ENCODE measurements at places on chromosomes 4 and X.

- no peak for DNase-seq
Measured at GRCh38 chrX:8987672-8988250, 46.2 kb downstream of the FAM9B start.

DNA sequence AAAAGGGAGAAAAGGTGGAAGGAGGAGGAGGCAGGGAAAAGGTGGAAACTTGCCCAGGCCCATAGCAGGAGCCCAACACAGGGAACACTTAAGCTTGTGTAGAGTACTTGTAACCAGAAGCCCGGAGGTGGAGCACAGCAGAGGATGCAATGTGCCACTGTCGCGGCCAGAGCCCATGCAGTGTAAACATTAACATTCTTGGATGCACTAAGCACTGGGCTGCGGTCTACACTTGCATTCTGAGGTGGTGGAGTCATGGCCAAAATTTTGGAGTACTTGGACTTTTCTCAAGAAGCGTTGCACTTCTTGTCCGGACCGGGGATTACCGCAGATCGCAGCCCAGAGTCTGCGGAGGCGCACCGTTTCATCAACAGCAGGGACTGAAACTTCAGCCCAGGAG lies 4.5 kb upstream of the RHOXF1 start:
- DNase-seq = no peak

DNA sequence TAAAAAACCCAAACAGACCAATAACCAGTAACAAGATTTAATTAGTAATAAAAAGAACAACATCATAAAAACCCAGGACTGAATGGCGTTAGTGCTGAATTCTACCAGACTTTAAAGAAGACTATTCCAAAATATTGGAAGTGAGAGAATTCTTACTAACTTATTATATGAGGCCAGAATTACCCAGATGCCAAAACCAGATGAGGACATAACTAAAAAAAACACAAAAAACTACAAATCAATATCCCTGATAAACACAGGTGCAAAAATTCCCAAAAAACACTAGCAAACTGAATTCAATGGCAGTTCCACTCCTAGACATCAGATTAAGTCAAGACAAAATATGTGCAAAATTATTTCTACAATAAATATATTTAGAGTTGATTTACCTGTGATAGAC lies 400.1 kb upstream of the PABPC4L start:
- no peak for DNase-seq

DNA sequence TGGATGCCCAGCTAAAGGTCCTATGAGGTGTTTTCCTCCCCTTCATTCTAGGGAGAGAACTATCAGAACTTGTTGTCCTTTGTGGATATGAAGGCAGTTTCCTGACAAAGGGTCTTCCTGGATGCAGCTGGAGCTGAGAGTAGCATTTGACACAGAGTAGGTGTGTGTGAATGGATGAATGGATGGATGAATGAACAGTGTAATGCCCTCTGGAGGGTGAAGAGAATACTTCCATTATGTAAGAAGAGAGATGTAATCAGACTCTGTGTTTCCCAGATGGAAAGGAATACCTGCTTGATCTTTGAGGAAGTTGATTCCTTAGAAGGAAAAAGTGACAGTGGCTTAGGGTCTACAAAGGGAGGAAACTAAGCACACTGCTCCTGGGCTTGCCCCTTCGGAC lies 55.4 kb upstream of the AADAT start:
- no peak for DNase-seq

DNA sequence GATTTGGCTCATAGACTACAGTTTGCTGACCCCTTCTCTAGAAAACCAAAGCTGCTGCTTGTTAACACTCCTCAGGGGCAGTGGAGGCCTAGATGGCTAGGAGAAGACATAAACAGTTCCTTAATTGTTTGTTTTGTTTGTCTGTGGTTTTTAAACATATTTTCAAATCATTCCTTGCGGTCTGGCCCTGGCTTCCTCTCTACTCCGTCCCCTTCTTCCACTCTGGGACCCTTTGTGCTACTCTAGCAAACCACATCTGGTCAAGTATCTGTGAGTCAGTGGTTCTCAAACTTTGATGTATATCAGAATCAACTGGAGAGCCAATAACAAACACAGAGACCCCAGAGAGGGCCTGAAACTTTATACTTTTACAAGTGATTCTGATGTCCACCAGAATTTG lies 36.1 kb downstream of the FRMPD4 start:
- no peak for DNase-seq

DNA sequence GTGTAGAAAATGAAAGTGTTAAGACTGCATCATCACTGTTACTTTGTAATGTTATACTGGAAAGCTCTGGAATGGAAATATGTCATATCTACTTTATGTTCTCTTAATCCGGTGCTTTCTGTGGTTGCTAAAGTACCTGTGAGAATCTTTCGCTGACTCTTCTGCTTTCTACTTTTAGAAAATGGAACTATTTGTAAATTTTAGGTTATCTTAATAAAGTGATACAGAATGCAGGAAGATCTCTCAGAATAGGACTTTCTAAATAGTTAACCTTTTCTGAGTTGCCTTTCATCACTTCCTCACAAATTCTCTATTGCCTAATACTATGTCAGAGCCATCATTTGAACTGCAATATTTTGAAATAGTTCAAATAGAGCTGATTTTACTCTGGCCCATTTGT lies 69.3 kb downstream of the BMP2K start:
- no peak for DNase-seq

DNA sequence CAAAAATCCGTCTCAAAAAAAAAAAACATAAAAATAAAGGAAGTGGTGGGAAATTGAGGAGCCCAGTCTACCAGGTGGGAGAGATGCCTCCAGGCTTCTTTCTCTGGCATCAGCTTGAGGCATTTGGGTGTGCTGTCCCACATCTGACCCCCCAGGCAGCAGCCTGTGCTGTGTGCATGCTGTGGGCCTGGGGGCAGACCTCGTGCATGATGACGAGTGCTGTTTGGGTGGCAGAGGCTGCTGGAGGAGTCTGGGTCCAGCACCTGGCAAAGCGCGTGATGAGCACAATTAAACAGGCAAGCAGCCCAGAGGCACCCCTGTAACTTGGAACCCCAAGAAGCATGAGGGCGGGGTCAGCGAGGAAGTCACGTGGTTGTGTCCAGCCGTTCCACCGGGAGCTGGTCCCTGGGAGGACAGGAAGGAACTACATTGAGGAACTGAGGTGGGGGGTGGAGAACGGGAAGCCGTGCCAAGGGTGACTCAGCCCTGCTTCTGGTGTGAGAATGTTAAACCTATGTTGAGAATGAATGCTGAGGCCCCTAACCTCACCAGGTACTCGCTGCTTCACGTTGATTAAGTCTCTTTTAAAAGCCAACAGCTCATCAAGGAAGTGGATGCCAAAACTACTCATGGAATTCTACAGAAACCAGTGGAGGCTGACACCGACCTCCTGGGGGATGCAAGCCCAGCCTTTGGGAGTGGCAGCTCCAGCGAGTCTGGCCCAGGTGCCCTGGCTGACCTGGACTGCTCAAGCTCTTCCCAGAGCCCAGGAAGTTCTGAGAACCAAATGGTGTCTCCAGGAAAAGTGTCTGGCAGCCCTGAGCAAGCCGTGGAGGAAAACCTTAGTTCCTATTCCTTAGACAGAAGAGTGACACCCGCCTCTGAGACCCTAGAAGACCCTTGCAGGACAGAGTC lies 6.1 kb downstream of the TACC3 start:
- DNase-seq = no peak

DNA sequence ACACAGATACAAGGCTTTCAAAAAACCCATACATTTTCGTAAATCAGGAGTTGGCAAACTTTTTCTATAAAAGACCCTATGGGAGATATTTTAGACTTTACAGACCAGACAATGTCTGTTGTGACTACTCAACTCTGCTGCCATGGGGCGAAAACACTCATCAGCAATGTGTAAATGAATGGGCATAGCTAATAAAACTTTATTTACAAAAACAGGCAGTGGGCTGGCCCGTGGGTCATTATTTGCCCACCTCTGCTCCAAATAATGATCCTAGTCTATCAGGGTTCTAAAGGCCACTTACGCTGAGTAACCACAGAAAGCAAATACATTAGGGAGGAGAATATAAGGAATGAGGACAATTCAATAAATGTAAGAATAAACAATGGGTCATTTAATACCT lies 43.9 kb upstream of the ACSL4 start:
- DNase-seq = no peak

- DNase-seq = no peak
Measured at GRCh38 chr4:16237715-16238114, 11.4 kb upstream of the TAPT1 start.

- DNase-seq = peak; percentile 70
Measured at GRCh38 chrX:103215425-103215991, 600 bp downstream of the BEX4 start.

GRCh38 chrX:1511829-1512228 lies 25.2 kb downstream of the P2RY8 start:
- no peak for DNase-seq

GRCh38 chr4:153934688-153935017 lies 145.8 kb upstream of the SFRP2 start:
- DNase-seq = no peak

Data from glutamatergic neuron (in vitro differentiated cells).